ENCODE measurements at places on chromosomes 1 and 21.

DNA sequence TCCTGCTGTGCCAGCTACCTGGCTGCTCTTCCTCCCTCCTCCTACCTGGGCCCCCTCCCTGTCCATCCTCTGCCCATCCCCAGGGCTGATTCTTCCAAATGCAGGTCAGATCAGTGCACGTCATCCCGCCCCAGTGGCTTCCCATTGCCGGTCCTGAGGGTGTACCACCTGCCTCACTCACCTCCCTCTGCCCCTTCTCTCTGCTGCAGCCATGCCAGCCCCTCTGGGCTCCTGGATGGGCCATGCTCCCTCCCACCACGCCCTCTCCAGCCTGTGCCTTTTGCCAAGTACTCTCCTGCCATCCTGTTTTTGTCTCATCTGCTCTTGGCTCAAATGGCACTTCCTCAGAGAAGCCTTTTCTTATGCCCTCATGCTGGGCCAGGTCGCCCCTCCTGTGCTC is 95.8 kb downstream of the ARHGEF10L start:
- DNase-seq: no peak

- peak; percentile 28 for DNase-seq
These were observed at the start of gene OLFML3 for GRCh38 chr1:113978863-113979702. TSS of gene OLFML3 (plus strand) at chr1:113979474. CDS start at chr1:113979517, 43 bp downstream.

DNA sequence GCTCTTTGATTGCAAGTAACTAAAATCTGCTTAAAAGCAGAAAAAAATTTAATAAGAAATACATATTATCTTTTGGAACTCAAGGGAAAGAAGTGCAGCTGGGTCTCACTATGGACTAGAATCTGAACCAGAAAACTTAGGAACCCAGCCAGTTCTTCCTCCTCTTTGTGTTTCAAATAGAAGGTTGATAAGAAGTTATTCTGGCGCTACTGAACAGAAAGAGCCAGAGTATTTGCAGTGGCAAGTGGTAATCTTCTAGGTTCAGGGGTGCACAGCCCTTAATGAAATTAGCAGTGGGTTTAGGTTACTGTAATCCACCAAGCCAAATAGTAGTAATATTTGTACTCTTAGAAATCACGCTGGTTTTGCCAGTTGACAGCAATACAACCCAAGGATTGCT is 28.5 kb downstream of the BTBD8 start:
- no peak for DNase-seq

- DNase-seq: no peak
These were observed 115.4 kb downstream of the TRABD2B start for GRCh38 chr1:47881505-47882442.

DNA sequence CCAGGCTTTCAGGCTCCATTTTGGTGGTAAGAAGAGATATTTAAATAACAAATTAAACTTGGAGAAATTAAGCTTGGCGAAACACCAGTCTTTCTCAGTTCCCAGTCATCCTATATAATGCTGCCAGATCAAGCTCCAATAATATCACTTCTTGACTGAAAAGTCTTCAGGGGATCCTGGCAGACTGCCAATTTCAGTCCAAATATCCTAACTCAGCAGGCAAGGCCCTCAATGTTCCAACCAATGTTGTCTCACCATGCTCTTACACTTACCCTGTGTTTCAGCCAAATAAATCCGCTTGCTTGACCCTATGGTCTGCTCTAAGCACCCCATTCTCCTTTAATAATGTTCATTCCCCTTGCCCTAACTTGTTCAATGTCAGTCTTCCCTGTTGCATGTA is 39.9 kb upstream of the BCL10 start:
- DNase-seq: no peak

- DNase-seq: no peak
These were observed 66.8 kb downstream of the VPS13D start for GRCh38 chr1:12296623-12297022.

DNA sequence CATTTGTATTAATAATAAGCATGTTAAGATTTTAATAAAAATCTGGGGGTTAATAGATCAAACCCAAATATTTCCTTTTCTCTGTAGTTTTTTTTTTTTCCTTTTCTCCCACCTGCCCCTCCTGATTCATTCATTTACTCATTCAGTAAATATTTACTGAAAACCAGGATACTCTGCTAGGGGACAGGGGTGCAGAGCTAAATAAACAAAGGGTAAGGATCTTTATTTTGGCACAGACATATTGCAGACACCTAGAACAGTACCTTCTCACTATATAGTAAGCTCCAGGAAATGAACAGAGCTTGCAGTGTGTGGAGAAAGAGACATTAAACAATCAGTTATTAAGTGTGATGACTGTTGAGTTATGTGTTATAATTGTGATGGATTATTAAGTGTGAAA is 60.9 kb downstream of the AK5 start:
- no peak for DNase-seq

DNA sequence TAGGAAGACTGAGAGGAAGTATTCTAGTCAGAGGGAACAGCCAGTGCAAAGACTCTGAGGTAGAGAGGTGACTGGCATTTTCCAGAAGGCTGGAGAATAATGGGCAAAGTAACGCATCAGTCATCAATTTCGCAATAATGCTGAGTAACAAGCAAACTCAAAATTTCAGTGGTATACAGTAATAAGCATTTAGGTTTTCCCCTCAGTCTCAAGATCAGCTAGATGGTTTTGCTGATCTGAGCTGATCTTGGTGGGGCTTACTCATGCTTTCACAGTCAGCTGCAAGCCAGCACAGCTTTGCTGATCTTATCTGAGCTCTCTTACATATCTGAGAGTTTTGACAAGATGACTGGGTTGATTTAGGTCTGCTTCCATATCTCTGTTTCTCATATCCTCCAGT is 108.7 kb downstream of the TSEN15 start:
- DNase-seq: no peak

- no peak for DNase-seq
These were observed 322.1 kb upstream of the TMPRSS15 start for GRCh38 chr21:18725653-18726052.

- no peak for DNase-seq
These were observed 15.4 kb downstream of the KIF17 start for GRCh38 chr1:20702416-20702815.

GRCh38 chr1:193661385-193661784 is 475.0 kb upstream of the B3GALT2 start:
- DNase-seq: no peak

Measured in CD4-positive, alpha-beta T cell treated with Interleukin-6 at 100 ng/mL for 8 hours (primary cell).